ENCODE measurements at places on chromosomes 3 and 15.

DNA sequence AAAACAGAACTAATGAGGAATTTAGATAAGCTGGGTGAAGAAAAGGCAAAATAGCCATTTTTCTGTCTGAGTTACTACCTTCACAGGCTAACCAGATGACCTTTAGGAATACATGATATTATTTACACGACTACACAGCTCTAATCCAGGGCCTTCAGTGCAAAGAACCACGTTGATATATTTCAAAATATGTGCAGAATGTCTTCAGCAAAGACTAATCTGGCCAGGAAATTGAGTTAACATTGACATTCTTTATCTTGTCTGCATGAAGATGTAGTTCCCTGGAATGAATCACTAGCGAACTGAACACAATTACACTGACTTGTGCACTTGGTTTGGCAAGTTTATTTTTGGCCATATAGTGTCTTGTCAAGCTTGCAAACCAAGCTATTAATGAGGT lies 41.5 kb downstream of the PDHB start:
- DNase-seq = no peak

- DNase-seq = no peak
These were observed 198.6 kb downstream of the VGLL3 start for GRCh38 chr3:86792316-86792715.

DNA sequence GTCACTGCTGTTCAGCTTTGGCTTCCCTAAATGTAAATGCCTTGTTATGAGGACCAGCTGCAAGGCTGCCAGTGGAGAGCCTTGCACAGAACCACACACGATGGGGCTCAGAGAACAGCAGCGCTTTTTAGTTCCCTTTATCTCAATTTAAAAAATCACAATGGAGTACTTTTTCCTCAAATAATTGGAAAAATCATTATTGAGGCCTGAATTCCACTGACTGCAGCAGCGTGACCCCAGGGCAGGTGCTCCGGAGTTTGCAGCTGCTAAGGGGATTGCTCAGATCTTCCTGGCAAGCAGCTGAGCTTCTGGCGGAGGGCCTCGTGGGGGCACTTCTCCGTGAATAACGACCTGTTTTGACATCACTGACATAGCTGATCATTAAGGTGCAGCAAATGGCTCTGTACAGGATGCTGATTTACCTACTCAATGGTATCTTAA lies 245.6 kb upstream of the TRIM42 start:
- DNase-seq = no peak

- DNase-seq = no peak
These were observed 109.1 kb upstream of the ZNF385D start for GRCh38 chr3:21860082-21860475.

GRCh38 chr3:104396974-104397669 lies 969.6 kb upstream of the ALCAM start:
- no peak for DNase-seq

- no peak for DNase-seq
These were observed 105.1 kb downstream of the ZMAT3 start for GRCh38 chr3:178966299-178967176.

DNA sequence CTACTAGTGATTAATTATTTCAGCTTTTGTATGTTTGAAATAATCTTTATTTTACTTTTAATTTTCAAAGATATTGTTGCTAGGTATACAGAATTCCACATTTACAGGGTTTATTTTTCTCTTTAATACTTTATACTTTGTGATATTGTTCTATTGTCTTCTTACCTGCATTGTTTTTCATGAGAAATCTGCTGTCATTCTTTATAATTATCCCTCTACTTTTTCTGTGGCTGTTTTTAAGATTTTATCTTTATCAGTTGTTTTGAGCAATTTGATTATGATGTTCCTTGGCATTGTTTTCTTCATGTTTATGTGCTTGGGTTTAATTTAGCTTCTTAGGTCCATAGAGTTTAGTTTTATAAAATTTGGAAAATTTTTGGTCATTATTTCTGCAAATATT lies 168.6 kb downstream of the DTWD1 start:
- DNase-seq = no peak

DNA sequence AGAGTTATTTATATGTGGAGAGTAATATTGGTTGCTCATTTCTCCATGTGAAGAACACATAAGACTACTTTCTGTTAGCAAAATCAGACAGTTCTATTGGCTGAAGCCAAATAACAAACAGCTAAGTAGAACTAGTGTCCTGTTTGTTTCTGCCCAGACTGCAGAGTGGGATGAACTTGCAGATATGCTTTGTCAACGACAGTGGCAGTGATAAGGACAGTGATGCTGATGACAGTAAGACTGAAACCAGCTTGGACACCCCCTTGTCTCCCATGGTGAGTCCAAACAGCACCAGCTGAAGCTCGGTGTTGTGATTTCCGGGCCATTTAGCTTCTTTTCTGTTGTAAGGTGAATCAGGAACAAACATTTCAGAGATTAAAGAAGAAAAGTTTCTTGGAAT lies 102.6 kb upstream of the IL12A start:
- DNase-seq = no peak

DNA sequence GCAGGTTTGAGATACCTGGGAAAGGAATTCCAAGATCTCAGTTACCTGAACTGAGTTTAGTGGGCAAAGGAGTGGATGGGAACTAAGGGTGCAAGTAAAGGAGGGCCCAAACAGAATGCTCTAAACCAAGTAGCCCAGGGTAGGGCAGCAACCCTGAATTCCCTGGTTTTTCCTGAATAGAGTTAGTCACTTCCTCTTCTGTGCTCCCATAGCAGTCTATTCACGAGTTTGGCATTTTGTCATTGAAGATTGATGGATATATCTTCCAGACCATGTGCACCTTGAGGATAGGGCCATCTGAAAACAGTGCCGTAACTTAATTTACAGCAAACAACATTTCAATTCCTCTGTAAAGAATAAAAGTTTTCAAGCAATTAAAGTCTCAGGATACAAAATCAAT lies 18.5 kb upstream of the PTX3 start:
- no peak for DNase-seq

- DNase-seq = no peak
These were observed 42.3 kb downstream of the ADCY5 start for GRCh38 chr3:123406598-123406997.

DNA sequence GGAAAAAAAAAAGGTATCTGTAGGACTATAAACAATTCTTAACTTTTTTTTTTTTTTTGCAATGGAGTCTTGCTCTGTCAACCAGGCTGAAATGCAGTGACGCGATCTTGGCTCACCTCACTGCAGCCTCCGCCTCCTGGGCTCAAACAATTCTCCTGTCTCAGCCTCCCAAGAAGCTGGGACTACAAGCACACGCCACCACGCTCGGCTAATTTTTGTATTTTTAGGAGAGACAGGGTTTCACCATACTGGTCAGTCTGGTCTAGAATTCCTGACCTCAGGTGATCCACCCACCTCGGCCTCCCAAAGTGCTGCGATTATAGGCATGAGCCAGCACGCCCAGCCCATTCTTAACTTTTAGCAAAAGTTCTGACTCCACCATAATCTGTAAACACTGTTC lies 50.5 kb downstream of the TRPM7 start:
- DNase-seq = no peak

GRCh38 chr3:184361532-184361931 lies at the start of the genes CLCN2 and POLR2H:
TSS of gene CLCN2 (minus strand) at chr3:184361605. CDS start at chr3:184361479, 126 bp downstream.
TSS of gene POLR2H (plus strand) at chr3:184361710. CDS start at chr3:184363493, 1,783 bp downstream.
- peak; percentile 94 for DNase-seq

GRCh38 chr3:183134844-183135243 lies 27.7 kb downstream of the LAMP3 start:
- DNase-seq = no peak

DNA sequence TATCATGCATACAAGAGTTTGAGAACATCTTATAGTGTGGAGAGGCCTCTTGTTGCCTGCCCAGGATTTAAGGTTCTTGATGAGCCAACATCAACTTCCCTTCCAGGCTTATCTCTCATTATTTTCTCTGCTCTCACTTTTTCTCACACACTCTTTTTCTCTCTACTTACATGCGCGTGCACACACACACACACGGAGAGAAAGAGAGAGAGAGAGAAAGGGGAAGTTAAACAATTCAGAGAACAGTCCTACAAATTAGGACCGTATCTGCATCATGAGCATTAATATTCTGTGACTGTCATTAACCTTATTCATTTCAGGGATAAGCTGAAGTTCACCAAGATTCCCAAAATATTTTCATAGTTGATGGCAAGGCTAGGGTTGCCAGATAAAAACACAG lies 269.0 kb downstream of the ZNF621 start:
- DNase-seq = no peak

GRCh38 chr15:31273258-31273941 lies 53.2 kb upstream of the KLF13 start:
- DNase-seq = peak; percentile 81

GRCh38 chr3:58021072-58021959 lies 13.1 kb downstream of the FLNB start:
- no peak for DNase-seq

All from osteoblast (primary cell).